PC-9 (cell line): ENCODE measurements at places on chromosomes 3 and 15. TPM values are rescaled to one million over a fixed set of nuclear protein-coding genes. Genes with fewer than 3 reads are reported as not detected.
A peak's percentile ranks its signal among the peaks of the same experiment; 100 is the strongest.

Gene SPATA12
- 0.43 and 0.57 TPM in 2 replicates for total RNA-seq

Gene GORASP1
- 43.4 and 44.4 TPM in 2 replicates for total RNA-seq

Gene RASGRF1
- total RNA-seq, result 2.3 and 6.0 TPM in 2 replicates

Gene AGBL1
- not detected in 2 replicates for total RNA-seq

Gene NR1I2
- total RNA-seq, result not detected in 2 replicates

Gene MAGI1
- total RNA-seq, result 23.3 and 24.1 TPM in 2 replicates

Gene TBC1D23
- 68.0 and 68.7 TPM in 2 replicates for total RNA-seq

Gene C15orf61
- total RNA-seq, result 6.5 and 6.8 TPM in 2 replicates

Gene MELTF
- 154 and 202 TPM in 2 replicates for total RNA-seq

Gene ABHD2
- 86.8 and 148 TPM in 2 replicates for total RNA-seq

Gene INSYN1
- total RNA-seq, result not detected in 2 replicates

Gene C15orf39
- total RNA-seq, result 40.8 and 41.3 TPM in 2 replicates

GRCh38 chr3:74465715-74466410 lies 148.6 kb downstream of the CNTN3 start:
- no peaks in the 10 kb centered on the region for H3K27me3 ChIP-seq
- H3K4me3 ChIP-seq, result no peak overlapping the region
- H3K27ac ChIP-seq, result no peak overlapping the region
- DNase-seq, result no peak

DNA sequence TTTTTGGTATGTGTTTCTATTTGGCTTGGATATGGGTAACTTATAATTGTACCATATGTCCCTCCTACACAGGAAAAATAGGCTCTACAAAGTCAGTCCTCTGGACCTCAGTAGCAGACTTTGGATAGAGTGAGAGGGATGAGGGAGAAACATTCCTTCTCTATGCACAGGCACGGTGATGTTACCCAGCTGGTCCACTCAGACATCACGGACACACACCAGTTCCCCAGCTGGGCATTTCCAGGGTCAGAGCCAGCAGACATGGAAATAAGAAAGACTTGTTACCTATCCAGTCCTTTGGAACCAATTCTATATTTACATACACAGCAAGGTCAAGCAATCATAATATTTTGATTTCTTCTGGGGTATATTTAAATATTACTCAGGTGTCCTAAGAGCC lies 433.1 kb upstream of the KCNMB2 start:
- DNase-seq, result no peak
- H3K36me3 ChIP-seq, result no peaks in the 10 kb centered on the region
- no peaks in the 10 kb centered on the region for H3K27me3 ChIP-seq
- no peak overlapping the region for H3K27ac ChIP-seq
- no peaks in the 10 kb centered on the region for H3K4me1 ChIP-seq

DNA sequence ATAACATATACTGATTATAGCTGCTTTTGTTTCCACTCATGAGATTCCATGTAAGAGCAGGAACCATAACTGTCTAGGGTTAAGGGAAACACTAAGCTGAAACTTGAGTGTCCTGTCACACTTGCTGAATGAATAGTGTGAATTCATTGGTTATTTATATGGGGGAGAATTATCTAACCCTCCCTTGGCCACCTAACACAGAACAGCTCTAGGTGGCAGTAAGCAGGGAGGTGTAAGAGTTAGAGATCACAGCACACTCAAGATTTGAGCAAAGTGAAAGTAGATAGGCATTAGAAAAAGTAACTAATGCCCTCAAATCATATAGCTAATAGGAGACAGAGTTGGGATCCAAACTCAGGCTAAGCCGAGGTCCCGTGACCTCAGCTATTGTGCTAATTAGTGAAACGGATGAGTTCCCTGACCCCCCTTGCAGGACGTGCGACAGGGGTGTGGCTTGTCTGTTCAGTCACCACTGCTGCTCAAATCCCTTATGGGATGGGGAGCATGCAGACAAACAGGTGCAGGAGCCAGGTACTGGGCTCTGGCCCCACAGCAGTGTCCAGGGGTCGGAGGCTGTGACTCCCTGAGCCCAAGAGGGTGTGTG lies 27.7 kb upstream of the ANO10 start:
- no peaks in the 10 kb centered on the region for H3K27me3 ChIP-seq
- no peaks in the 10 kb centered on the region for H3K4me1 ChIP-seq
- H3K27ac ChIP-seq, result no peak overlapping the region
- no peaks in the 10 kb centered on the region for H3K36me3 ChIP-seq
- no peak for DNase-seq

GRCh38 chr15:80915472-80915871 lies 74.1 kb downstream of the MESD start:
- H3K36me3 ChIP-seq, result no peaks in the 10 kb centered on the region
- H3K27me3 ChIP-seq, result no peaks in the 10 kb centered on the region
- H3K4me1 ChIP-seq, result peaks cover 17% of the 10 kb centered on the region
- no peak for DNase-seq

- no peaks in the 10 kb centered on the region for H3K4me1 ChIP-seq
- H3K36me3 ChIP-seq, result no peaks in the 10 kb centered on the region
- no peak for DNase-seq
Observed at GRCh38 chr15:23912191-23912590, 225.1 kb upstream of the NDN start.

GRCh38 chr15:57082054-57082728 lies 163.7 kb downstream of the TCF12 start:
- no peak overlapping the region for H3K4me3 ChIP-seq
- H3K36me3 ChIP-seq, result no peaks in the 10 kb centered on the region
- no peaks in the 10 kb centered on the region for H3K27me3 ChIP-seq
- H3K27ac ChIP-seq, result no peak overlapping the region
- DNase-seq, result no peak

- H3K36me3 ChIP-seq, result no peaks in the 10 kb centered on the region
- H3K4me3 ChIP-seq, result no peak overlapping the region
- no peak overlapping the region for H3K27ac ChIP-seq
- no peaks in the 10 kb centered on the region for H3K27me3 ChIP-seq
- H3K4me1 ChIP-seq, result no peaks in the 10 kb centered on the region
Observed at GRCh38 chr15:76512971-76513370, 176.4 kb downstream of the ISL2 start.

DNA sequence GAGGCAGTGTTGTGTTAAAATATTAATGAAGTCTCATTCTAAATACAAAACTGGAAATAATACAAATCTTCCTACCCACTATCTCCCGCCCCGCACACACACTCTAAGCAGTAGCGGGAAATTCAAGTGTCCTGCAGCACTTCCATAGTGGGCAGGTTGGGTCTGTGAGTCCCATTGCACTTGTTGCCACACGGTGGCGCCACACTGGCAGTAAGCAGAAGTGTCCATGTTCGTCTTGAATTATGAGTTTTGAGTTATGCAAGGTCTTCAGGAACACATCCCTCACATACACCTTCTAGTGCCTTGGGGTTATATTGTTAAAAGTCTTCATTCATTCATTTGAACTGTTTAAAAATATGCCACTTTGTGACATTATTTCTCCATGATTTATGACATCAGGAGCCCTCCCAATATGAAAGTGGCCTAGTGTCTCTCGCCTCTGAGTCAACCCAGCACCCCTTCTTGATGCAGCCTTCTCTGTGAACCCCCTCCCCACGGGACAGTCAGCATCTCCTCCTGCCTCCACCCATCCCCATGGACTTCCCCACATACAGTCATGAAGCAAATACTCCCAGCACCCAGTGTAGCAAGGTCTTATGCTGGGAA lies 17.6 kb upstream of the CCDC174 start:
- H3K27me3 ChIP-seq, result peaks cover 17% of the 10 kb centered on the region; the same call in 1 of the 2 replicates
- DNase-seq, result peak; percentile 32
- H3K4me3 ChIP-seq, result no peak overlapping the region
- 0 out of 2 replicates have a peak, but pooled peaks cover 5% of the 10 kb centered on the region for H3K4me1 ChIP-seq

- H3K4me3 ChIP-seq, result no peak overlapping the region
- H3K36me3 ChIP-seq, result no peaks in the 10 kb centered on the region
Observed at GRCh38 chr3:5458526-5458925, 271.0 kb downstream of the EDEM1 start.

DNA sequence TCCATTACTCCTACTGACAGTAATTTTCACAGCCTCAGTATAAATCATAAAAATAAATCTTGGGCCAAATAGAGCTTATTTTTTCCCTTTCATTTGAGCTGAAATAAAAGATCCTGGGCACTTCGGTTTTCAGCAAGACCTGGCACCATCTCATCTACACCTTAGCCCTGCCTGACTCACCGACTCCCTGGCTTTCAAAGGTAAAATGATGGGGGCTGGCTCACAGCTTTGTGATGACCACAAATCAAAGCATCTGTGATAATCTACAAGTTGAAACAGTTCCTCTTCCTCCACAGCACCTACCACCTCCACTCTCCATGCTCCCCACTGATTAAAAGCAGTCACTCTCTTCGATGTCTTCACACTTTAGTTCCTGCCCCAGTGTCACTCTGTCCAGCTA lies 27.6 kb downstream of the DET1 start:
- no peak for DNase-seq
- no peaks in the 10 kb centered on the region for H3K4me1 ChIP-seq
- no peak overlapping the region for H3K27ac ChIP-seq

GRCh38 chr15:47987908-47988532 lies 132.8 kb upstream of the SLC24A5 start:
- H3K4me1 ChIP-seq, result no peaks in the 10 kb centered on the region
- no peak for DNase-seq
- no peaks in the 10 kb centered on the region for H3K36me3 ChIP-seq
- no peaks in the 10 kb centered on the region for H3K27me3 ChIP-seq
- no peak overlapping the region for H3K4me3 ChIP-seq

DNA sequence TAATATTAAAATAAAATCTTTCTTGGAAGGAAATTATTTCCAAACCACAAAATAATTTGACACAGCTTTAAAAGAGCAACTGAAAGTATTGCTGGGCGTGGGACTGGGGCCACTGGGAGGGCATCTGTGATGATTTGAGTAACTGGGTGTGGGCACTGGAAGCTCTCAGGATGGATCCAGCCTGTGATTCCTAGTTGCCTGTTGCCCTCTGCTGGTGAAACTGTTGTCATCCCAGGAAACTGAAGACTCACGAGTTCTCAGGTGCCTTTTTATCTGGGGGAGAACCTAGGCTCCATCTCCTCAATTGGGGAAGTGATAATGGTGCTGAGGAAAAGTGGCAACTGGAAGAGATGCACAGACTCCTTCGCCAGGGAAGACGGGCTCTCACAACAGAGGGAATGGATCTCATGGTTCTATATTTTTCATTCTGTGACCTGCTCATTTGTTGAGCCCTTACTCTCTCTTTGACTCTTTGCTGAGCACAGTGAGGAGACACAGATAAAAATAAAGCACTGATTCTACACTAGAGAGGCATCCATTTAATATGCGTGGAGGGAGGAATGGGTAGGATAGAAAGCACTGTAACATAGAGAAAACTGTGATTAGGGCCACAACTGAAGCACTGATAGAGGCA lies 61.6 kb downstream of the TPRG1 start:
- no peaks in the 10 kb centered on the region for H3K36me3 ChIP-seq
- DNase-seq, result peak; percentile 74
- no peak overlapping the region for H3K4me3 ChIP-seq
- H3K27ac ChIP-seq, result no peak overlapping the region

- no peaks in the 10 kb centered on the region for H3K27me3 ChIP-seq
- H3K4me3 ChIP-seq, result no peak overlapping the region
- peaks cover 54% of the 10 kb centered on the region for H3K4me1 ChIP-seq
- no peaks in the 10 kb centered on the region for H3K36me3 ChIP-seq
Observed at GRCh38 chr3:42814914-42815507, 5.8 kb downstream of the ACKR2 start.

GRCh38 chr3:143839980-143840379 lies 8.3 kb downstream of the SLC9A9 start:
- H3K27ac ChIP-seq, result no peak overlapping the region
- H3K4me1 ChIP-seq, result no peaks in the 10 kb centered on the region
- H3K4me3 ChIP-seq, result no peak overlapping the region
- no peak for DNase-seq

GRCh38 chr3:108914774-108915641 lies 38.7 kb downstream of the GUCA1C start:
- H3K4me3 ChIP-seq, result no peak overlapping the region
- peaks cover 6% of the 10 kb centered on the region; the same call in 1 of the 2 replicates for H3K4me1 ChIP-seq
- H3K27ac ChIP-seq, result no peak overlapping the region

- peak overlapping the region; percentile 93 for H3K27ac ChIP-seq
- DNase-seq, result peak; percentile 86
- no peaks in the 10 kb centered on the region for H3K27me3 ChIP-seq
- no peaks in the 10 kb centered on the region for H3K36me3 ChIP-seq
- peak overlapping the region; percentile 50; the same call in 1 of the 2 replicates for H3K4me3 ChIP-seq
Observed at GRCh38 chr15:42084465-42085235, 9.7 kb downstream of the PLA2G4D start.

GRCh38 chr3:86109434-86109833 lies 881.5 kb downstream of the VGLL3 start:
- no peaks in the 10 kb centered on the region for H3K4me1 ChIP-seq
- H3K4me3 ChIP-seq, result no peak overlapping the region
- H3K36me3 ChIP-seq, result no peaks in the 10 kb centered on the region
- no peak for DNase-seq
- no peaks in the 10 kb centered on the region for H3K27me3 ChIP-seq
